ENCODE measurements at places on chromosomes 2 and 18. TPM values are rescaled to one million over a fixed set of nuclear protein-coding genes. Genes with fewer than 3 reads are reported as not detected.

The DBI gene
- 131 TPM for total RNA-seq

GRCh38 chr2:108215794-108216211 is 24.0 kb upstream of the SULT1C3 start:
- DNase-seq = no peak

GRCh38 chr18:78703291-78703690 is 276.3 kb upstream of the SALL3 start:
- DNase-seq = no peak

DNA sequence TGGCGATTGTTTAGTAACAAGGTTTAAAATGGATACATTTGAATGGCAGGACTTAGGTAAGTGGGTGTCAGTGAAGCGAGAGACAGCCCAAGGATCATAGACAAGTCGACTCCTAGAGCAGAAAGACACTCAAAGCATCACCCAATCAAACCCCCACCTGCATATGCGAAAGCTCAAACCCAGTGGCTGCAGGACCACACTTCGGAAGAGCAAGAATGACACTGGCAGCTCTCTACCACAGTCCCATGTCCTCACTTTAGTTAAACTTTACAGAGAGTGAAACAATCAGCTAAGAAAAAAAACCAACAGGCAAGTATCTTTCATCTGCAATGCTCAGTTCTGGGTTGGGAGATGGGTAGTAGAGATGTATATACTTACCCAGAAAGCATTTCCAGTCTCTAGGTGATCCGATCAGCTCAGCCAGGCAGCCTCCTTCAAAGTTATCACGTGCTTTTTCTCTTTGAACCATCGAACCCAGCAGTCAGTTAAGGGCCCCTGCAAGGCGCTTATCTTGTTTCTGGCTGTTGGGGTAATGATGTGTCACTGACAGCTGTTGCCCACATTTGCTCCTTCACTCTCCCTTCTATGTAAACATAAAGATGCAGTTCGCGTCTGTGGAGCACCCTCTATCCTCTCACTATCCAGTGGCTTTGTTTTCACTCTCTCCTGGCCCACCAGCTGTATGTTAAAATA is 357.5 kb upstream of the ID2 start:
- no peak for DNase-seq

DNA sequence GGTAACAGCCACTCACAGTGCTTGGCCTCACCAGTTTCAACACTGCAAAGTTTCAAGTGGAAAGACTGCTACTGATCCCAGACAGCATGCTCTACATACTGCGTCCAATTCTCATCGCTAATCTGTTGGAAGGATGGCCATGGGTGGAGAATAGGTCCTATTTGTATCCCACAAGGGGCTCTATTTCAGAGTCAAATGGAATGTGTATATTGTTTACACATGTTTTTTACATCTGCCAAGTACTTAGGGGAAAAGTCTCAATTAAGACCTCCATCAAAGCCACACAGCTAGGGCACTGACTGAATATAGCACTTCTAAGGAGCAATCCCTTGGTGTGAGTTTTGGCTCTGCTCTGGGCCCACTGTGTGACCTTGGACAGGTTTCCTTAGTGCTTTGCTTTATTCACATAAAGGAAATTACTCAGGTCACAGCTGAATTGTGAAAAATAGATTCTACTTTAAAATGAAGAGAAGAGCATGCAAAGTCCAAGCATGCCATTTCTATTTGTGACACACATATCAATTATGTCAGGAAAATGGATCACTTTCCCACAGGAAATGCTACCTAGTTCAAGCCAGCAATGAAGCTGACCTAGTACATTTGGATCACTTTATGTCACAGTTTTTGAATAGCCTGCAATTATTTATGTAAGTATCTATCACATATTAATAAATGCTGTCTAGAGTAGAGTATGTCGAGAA is 112.9 kb upstream of the STK17B start:
- DNase-seq = no peak

DNA sequence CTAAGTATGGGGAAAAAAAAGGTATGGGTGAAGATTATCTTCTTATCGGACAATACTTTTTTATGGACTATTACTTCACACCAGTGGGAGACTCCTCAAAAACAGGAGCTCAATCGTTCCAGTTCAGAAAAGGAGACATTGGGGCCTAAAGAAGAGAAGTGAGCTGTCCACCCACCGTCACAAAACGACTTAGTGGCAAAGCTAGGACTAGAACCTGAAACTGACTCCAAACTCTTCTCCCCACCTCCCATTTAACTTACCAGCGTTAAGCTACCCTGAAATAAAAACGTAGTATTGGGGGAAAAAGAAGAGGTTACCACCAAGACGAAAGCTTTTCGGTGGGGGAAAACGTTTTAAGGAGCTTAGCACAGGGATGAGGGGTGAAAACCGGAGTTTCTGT is 503 bp downstream of the GTF3C3 start:
- no peak for DNase-seq

DNA sequence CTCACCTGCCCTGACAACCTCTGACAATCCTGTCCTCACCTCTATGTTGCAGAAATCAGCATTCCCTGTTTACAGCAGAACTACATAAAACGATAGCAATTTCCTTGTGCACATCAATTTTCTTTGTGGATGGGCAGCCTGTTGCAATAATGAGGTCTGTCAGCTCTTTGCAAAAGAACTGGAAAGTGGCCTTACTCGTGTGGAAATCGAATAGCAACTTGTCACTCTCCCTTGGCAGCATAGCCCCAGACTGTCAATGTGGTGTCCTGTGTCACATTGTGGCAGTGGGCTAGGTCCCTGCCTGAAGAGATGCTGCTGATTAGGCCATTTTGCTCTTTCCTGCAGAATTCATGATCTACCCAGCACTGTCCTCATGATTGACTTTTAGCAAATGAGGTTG is 531.9 kb downstream of the CCDC85A start:
- no peak for DNase-seq

- DNase-seq = no peak
These were observed 13.5 kb upstream of the ATP5MC3 start for GRCh38 chr2:175195012-175195411.

DNA sequence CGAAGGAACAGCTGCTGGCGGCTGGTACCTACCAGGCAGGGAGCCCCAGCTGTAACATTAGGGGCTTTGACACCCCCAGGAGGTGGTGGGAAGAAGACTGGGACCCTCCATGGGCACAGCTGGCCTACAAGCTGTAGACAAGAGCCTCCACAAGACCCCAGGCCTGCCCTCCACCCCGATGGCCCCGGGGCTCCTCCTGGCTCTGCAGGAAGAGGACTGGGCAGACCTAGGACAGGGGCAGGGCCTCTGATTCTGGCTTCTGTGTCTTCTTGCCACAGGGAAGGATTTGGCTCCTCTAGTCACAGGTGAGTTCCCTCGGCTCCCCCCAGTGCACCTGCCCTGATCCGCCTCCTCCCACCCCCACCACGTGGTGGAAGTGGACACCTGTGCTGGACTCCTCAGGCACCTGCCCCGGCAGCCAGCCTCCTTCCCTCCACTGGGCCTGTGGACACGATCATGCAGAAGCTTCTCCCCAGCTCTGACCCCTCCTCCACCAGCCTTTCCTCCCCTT is 53.4 kb upstream of the ODC1 start:
- DNase-seq = no peak

GRCh38 chr18:23761941-23762340 is 72.7 kb downstream of the LAMA3 start:
- DNase-seq = no peak

The CFAP53 gene
- 0.82 TPM for total RNA-seq

The ZNF532 gene
- 7.0 TPM for total RNA-seq

- no peak for DNase-seq
These were observed 725 bp downstream of the SLC66A2 start for GRCh38 chr18:79950515-79951341.

The FAM110C gene
- total RNA-seq = 2.1 TPM

DNA sequence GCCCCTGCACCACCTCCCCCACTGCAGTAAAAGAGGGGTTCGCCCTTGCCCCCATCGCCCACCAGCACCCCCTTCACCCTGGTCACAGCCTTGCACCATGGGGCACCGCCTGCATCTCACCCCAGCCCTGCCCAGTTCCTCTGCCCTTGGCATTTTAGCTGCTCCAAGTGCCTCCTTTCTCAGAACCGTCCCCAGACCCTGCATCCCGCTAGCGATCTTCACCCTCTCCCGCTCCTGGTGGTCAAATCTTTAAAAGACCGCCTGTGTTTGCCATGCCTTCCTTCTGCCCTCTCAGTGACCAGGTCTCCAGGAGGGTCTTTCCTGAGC is 114.7 kb upstream of the OTOS start:
- peak; percentile 43 for DNase-seq

DNA sequence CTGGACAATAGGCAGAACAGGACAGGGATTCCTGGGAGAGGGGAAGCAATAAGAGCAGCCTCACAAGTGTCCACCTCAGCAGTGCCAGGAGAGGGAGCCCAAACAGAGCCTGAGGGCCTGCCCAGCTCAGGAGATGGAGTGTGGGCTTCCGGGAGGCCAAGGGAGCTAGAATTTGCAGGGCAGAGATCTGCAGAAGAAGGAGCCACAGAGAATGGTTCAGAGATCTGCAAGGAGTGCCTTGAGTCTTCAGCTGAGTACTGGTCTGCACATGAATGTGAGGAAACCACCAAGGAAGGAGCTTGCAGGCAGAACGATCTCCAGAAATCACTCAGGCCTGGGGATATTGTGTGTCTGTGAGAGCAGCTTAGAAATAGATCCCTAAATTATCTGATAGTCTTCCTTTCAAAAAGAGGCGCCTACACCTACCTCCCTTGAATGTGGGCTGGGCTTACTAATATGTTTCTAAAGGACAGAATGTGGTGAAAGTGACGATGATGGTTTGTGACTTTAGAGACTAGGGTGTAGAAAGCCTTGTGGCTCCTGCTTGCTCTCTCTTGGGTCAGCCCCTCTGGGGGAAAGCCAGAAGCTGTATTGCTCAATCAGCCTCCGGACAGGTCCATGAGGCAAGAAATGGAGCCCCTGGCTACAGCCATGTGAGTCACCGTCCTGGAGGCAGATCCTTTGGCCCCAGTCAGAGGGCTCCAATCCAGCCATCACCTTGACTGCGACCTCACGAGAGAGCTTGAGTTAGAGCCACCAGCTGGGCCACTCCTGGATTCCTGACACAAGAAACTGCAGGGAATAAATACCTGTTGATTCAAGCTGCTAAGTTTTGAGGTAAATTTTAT is 7.6 kb upstream of the LPIN1 start:
- no peak for DNase-seq

DNA sequence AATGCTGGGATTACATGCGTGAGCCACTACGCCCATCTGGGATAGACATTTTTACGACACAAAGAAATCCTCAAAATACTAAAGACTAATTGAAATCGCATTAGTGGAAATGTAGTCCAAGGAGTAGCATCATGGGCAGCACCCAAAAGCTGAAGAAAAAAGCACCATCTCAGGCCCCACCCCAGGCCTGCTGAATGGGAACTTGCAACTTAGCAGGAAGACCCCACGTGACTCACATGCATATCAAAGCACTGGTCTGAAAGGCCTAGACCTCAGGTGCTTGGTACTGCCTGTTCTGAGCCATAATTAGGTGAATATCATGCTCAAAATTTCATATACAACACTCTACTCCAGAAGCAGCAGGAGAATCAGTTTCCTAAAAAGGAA is 28.9 kb downstream of the SPRED2 start:
- DNase-seq = no peak

- DNase-seq = no peak
These were observed 2.3 kb downstream of the ARL4C start for GRCh38 chr2:234494361-234495250.

DNA sequence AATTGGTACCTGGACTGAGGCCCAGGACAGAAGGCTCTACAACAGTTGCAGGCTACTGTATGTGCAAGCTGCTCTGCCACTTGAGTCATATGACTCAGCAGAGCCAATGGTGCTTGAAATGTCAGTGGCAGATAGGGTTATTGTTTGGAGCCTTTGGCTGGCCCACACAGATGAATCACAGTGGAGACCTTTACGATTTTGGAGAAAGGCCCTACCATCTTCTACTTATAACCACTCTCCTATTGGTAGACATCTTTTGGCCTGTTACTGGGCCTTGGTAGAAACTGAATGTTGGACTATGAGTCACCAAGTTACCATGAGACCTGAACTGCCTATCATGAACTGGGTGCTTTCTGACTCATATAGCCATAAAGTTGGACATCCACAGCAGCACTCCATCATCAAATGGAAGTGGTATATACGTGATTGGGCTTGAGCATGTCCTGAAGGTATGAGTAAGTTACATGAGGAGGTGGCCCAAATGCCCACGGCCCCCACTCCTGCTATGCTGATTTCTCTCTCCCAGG is 88.9 kb upstream of the NRXN1 start:
- no peak for DNase-seq

GRCh38 chr2:228048838-228049490 is 132.5 kb downstream of the SPHKAP start:
- no peak for DNase-seq

DNA sequence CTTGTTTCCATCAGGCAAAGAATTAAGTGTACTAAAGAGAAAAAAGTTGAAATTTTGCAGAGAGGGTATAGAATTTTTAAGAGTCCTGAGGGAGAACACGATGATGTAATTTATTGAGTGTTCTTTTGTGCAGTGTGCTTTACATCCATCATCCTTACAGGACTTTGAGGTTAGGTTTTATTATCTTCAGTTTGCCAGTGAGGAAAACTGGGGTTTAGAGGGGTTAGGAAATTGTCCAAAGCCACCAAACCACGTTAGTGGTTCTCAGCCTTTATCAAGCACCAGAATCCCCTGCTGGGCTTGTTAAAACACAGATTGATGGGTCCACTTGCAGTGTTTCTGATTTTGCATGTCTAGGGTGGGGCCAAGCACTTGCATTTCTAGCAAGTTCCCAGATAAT is 277.5 kb downstream of the KCNS3 start:
- DNase-seq = no peak

DNA sequence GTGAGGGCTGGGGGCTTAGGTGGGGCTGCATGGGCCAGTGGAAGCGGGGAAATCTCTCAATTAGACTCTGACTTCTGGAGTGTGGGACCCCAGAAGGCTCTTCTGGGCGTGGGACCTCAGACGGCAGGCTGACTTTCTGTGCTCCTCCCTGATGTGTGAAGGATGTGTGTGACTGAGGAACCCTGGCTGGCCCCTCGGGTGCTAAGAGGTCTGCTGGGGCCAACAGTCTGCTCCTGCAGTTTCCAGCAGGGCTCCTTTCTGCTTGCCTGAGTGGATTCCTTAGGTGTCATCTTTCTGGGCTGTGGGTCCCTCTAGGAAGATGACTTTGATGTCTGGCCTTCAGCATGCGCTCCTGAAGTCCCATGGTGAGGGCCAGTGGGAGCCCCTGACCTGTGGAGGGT is 167.5 kb downstream of the DYSF start:
- peak; percentile 35 for DNase-seq

DNA sequence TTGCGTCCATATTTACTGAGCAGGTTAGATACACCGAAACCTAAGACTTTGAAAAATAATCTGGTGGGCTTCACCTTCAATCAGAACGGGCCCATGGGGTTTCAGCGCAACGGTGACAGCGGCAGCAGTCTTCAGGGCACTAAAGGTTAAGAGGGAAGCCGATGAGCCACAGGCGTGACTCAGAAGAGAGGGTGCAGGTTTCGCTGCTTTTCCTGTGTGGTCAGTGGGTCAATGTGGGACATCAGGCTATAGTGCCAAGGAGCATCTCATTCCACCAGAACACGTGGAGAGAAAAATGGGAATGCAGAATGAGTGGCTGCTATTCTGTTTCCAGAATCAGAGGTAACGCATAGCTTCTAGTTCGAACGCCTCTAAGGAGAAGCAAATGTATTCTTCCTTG is 8.9 kb downstream of the PTGR3 start:
- DNase-seq = no peak

GRCh38 chr2:142791335-142791734 is 86.1 kb upstream of the KYNU start:
- no peak for DNase-seq

All from activated naive CD4-positive, alpha-beta T cell treated with anti-CD3 and anti-CD28 coated beads, Interleukin-2, amount 50 U/mL, for 72 hours (primary cell).